HS-5 (cell line): ENCODE measurements at places on chromosomes 3 and 15.
A peak's percentile ranks its signal among the peaks of the same experiment; 100 is the strongest.

DNA sequence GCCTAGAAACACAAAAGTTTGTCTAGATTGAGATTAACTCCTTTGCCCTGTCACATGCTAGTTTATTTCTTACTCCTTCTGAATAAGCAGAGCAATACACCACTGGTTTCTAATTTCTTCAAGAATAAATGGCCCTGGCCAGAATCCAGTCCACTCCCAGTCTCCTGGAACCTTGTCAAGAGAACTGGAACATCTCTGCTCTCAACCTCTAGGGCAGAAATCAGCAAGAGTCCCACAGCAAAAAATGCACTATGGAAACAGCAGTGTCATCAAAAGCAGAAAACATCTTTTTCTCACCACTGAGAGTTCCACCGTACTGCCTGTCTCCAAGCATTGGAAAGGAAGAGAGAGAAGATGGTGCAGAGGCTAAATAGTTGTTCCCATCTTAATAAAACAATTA, 35.9 kb upstream of the PPP2R3A start:
- no peak for DNase-seq

DNA sequence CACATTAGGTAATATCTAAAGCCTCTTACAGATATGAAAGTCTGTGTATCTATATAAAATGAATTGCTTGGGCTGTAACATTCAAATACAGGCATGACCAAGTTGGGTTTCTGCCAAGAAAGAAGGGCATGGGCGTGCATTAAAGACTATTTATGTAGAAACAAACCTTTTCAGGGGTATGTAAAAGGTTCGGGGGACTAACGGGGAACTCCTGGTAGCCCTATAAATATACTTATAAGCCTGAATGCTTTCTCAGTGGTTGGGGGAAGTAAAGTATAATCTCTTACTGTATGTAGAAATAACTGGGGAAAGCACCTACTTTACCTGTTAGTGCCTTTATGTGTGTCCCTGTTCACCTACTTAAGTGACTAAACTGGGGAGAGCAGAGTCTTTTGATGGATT, 154.5 kb upstream of the TBL1XR1 start:
- no peak for DNase-seq

GRCh38 chr3:195095704-195096036, 175.3 kb downstream of the XXYLT1 start:
- DNase-seq, result no peak

DNA sequence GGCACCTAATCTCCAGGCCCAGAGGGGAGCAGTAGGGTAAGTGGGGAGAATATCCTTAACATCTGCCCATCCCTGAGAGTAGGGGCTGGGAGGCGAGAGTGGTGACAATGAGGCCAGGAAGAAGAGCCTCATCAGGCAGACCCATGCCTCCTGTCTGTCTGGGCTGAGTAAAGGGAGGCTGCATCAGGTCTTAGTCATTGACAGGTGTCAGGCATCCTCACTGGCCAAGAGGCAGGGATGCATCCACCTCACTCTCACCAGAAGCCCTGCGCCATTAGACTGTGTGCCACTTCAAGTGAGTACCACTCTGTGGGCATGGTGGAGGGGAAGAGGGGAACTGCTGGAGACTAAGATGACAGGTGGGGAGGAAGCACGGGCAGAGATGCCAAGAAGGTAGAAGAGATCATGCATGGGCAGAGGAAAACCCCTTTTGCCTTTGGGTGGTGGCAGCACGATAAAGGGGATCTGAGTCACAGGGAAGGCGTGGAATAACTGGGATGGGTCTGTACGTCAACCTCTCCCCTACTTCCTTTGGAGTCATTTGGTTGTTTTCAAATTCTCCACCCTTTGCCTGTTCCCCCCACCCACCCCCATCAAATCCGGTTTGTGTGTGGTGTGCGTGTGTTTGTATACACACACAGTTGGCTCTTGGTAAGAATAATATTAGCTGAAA, 14.1 kb downstream of the ANAPC13 start:
- DNase-seq, result no peak

DNA sequence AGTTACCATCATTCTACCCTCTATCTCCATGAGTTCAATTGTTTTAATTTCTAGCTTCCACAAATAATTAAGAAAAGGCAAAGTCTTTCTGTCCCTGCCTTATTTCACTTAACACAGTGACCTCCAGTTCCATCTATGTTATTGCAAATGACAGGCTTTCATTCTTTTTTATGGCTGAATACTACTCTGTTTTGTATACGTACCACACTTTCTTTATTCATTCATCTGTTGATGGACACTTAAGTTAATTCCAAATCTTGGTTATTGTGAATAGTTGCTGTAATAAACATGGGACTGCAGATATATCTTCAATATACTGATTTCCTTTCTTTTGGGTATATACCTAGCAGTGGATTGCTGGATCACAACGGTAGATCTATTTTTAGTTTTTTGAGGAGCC, 314.1 kb downstream of the SV2B start:
- no peak for DNase-seq

DNA sequence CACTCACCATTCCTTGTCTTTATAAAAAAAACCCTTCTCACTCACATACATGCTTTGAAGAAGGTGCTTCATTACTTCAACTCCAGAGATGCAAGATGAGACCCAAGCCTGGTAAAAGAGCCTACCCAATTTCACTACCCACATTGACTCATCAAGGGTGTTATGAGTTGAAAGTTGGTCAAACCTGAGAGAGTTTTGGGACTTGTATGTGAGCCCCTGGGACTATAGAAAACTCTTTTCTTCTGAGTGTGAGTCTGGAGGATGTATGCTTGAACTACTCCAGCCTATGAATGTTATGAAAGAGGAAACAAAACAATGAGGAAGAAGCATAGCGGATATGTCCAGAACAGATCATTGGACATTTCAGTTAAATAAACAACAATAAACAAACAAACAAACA, 106.5 kb upstream of the SATB1 start:
- no peak for DNase-seq

GRCh38 chr3:50256978-50257890, 11.7 kb upstream of the SEMA3B start:
- DNase-seq, result no peak

DNA sequence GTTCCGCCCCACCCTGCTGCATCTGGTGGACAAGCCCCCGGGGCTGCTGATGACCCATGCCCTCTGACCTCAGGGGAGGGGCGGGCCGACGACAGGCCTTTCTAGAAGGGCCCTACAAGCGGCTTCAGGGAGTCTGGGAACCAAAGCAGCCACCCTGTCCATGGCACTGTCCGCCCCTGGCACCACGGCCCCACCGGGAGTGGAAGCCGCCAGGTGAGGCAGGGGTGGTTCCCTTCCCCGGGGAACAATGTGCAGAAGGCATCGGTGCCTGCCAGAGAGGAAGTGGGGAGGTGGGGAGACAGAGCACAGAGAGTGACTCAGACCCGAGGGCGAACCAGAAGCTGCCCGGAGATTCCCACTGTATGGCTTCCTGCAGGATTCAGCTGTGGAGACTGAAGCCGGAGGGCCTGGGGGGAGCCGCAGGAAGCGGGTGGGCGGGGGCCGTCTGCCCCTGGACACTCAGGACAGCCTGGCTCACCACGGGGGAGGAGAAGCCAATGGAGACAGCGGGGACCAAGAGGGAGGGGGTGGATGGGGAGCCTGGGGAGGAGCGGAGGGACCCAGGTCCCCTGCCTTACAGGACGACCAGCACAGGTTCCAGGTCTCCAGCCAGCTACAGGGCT, 134.0 kb downstream of the TPRA1 start:
- DNase-seq, result peak; percentile 43

- DNase-seq, result no peak
These were observed 39.9 kb downstream of the KLF15 start for GRCh38 chr3:126317029-126317996.

GRCh38 chr3:57592306-57592705, 4.8 kb downstream of the ARF4 start:
- no peak for DNase-seq

GRCh38 chr15:52361975-52362494, 66.4 kb upstream of the MYO5C start:
- DNase-seq, result no peak

DNA sequence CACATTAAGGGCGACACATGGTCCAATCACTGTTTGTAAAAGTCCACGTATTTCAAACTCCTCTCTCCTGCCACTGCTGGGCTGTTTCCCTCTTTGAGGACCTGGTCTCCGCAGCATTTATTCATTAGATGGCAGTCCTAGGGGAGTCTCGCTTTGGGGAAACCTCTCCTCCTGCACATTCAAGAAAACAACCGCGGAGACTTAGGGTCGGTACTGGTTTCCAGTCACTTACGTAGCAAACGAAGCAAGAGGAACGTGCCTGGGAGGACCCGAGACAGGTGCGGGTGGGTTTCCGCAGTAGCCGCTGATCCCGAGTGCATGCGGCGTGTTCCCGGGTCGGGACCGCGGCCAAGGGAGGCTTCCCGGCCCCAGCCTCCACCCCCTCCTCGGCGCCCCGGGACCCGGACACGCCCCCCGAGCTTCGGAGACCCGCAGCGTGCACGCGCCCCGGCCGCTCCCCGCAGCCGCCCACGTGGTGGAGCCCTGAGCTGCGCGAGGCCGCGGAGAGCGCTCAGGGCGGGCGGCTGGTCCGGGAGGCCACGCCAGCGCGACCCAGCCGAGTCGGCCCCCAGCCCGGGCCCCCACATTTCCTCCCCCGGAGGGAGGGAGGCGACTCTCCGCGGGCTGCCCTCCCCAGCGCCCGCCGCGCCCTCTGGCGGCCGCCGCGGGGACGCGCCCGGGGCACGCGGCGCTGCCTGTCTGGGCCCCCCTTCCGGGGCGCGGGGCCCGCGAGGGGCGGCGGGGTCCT, 1.1 kb upstream of the IGF1R start:
- no peak for DNase-seq

DNA sequence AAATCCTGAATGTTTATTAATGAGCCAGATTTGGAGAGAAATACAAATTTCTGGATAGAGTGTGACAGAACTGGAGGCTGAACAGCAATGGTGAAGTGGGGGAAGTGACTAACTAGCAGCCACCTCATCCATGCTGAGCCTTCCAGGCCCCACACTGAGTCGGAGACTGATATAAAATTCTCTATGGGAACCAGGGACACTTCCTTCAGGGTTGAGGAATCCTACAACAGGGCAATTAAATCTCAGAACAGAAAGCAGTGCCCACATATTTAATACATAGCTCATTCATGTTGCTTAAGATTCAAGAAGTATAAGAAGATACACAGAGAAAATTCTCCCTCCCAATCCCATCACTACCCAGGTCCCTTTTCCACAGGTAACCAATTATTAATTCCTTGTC, 49.3 kb downstream of the HACD2 start:
- DNase-seq, result peak; percentile 49

GRCh38 chr3:126529585-126530170, 5.7 kb downstream of the CHST13 start:
- no peak for DNase-seq

DNA sequence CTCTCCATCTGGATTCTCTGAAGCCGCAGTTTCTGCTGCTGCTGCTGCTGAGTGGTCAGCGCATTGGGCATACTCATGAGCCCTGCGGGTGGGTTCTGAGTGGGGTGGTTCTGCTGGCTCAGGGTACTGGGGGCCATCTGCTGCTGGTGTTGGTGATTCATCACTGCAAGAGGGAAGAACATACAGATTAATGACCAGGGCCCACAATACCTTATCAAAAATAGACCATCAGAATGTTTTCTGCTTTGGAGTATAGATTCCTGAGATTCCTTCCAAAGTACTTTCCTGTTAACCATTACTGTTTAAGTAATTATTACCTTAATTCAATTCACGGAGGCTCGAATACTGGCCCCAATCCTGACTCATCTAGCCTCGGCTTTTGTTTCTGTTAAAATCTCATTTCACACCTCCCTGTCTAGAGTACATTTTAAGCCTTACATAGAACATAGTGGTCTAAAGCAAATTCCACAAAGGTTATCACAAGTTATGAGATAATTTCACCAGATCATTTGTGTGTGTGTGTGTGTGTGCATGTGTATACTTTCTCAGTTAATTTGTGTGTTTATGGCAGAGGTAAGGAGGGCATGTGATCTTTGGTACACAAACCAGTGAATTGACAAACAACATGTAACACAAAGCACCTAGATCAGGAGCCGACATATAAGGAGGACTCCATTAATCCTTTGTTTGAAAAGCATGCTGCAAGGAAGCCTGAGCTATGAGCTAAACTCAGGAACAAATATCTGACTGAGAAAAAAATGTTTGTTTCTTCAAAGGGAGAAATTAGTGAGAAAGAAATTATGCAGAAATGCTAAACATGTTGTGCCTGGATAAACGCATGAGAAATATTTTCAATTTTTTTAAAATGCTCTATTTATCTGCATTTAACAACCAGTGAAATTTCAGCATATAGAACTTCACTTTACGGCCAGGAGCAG, 68.1 kb downstream of the TM4SF4 start:
- DNase-seq, result no peak

GRCh38 chr3:46348823-46349482, 5.0 kb upstream of the CCR2 start:
- DNase-seq, result no peak

DNA sequence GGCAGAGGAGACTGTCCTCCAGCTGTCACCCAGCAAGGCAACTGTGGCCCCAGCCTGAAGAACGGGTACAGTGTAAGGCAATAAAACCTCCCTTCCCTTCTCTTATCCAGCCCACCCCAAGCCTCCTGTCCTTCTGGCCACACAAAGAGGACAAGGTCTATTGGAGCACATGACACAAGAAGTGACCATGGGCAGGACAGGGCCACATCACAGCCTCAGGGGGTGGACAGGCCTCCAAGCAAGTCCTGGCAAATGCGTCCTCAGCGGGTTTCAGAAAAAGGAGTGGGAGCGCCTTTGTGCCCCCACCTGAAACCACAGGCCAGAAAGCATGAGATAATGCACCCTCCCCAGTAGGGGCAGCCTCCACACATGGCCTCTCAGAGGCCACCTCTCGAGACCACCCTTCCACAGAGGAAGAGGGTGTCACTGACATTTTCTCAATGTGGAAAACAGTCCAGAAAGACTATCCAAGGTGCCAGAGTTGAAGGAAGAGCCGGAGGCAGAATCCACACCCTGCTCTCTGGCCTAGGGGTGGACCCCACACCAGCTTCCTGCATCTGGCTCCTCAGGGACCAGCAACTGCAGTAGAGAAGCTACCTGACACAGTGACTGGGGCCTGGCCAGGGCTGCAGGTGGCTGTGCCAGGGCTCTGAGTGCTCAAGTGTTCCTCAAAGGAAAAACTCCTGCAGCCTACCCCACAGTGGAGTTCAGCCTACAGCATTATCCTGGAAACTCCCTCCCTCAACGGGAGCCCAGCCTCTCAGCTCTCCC, 43.9 kb downstream of the CCDC12 start:
- DNase-seq, result no peak
